Vagina (tissue), 2 donors: ENCODE measurements at places on chromosomes 12 and 14. TPM values are rescaled to one million over a fixed set of nuclear protein-coding genes. Genes with fewer than 3 reads are reported as not detected.

Gene KRT78
- 89.1 TPM for total RNA-seq

Gene PPP1R1A
- 10.8 TPM for total RNA-seq

Gene SLC2A14
- not detected for total RNA-seq

Gene TCTN1
- 31.4 TPM for total RNA-seq

Gene GNG2
- total RNA-seq, result 12.8 TPM

Gene C1S
- total RNA-seq, result 541 TPM

Gene TCL1B
- not detected for total RNA-seq

Gene DAO
- not detected for total RNA-seq

Gene CCDC175
- not detected for total RNA-seq

Gene CLEC4D
- total RNA-seq, result not detected

Gene FAM186B
- total RNA-seq, result not detected

GRCh38 chr12:16300122-16300521 lies 22.6 kb upstream of the SLC15A5 start:
- H3K27me3 ChIP-seq, result no peaks in the 10 kb centered on the region
- DNase-seq, result no peak
- no peak overlapping the region for H3K4me3 ChIP-seq

DNA sequence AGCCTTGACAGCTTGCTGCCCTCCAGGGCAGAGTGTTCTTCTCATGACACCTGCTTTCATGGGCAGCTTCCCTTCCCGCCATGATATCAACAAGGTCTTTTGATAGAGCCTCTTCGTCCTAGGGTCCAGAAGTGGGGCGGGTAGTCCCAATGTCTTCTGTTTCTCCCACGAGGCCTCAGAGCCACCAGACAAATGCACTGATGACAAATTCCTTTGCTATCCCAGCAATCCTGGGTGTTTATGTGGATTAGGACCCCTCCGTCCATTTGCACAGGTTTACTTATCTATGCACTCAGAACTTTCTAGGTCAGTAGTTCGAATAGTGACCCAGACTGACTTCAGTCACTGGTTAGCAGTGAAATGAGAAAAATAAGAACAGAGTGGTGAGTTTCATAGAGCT lies 52.6 kb upstream of the PRMT8 start:
- H3K36me3 ChIP-seq, result no peaks in the 10 kb centered on the region
- no peak overlapping the region for H3K4me3 ChIP-seq
- no peak for DNase-seq
- no peaks in the 10 kb centered on the region for H3K27me3 ChIP-seq
- no peak overlapping the region for H3K27ac ChIP-seq

- DNase-seq, result no peak
- no peaks in the 10 kb centered on the region for H3K36me3 ChIP-seq
- no peak overlapping the region for H3K4me3 ChIP-seq
- no peaks in the 10 kb centered on the region for H3K27me3 ChIP-seq
- no peaks in the 10 kb centered on the region for H3K4me1 ChIP-seq
Measured at GRCh38 chr14:72777636-72778035, 116.3 kb downstream of the DPF3 start.

DNA sequence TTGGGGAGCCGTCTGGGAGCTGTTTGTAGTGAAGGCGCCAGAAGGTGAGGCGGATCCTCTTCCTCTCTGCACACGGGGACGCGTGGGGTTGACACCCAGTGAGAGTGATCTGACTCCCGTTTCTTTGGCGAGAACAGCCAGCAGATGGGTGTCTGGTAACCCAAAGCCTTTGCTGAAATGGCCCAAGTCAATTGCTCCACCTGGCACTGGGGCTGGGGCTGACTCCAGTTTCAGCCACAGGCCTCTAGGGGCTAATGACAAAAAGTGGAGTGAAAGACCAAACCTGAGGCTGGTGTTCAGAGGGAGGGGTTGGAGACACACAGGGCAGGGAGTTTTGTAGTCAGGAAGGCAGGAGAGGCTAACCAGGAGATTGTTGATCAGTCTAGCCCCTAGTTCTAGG lies 87.0 kb downstream of the FRMD6 start:
- H3K4me3 ChIP-seq, result no peak overlapping the region
- H3K36me3 ChIP-seq, result no peaks in the 10 kb centered on the region
- H3K4me1 ChIP-seq, result no peaks in the 10 kb centered on the region
- H3K27ac ChIP-seq, result no peak overlapping the region
- no peak for DNase-seq

- no peak overlapping the region for H3K4me3 ChIP-seq
- H3K27me3 ChIP-seq, result no peaks in the 10 kb centered on the region
- H3K36me3 ChIP-seq, result no peaks in the 10 kb centered on the region
Measured at GRCh38 chr12:87182696-87183233, 846.4 kb downstream of the C12orf50 start.

GRCh38 chr14:59454139-59454538 lies 11.0 kb downstream of the GPR135 start:
- H3K27me3 ChIP-seq, result no peaks in the 10 kb centered on the region
- no peak overlapping the region for H3K4me3 ChIP-seq
- no peaks in the 10 kb centered on the region for H3K4me1 ChIP-seq
- peaks cover 5% of the 10 kb centered on the region for H3K36me3 ChIP-seq
- no peak for DNase-seq

DNA sequence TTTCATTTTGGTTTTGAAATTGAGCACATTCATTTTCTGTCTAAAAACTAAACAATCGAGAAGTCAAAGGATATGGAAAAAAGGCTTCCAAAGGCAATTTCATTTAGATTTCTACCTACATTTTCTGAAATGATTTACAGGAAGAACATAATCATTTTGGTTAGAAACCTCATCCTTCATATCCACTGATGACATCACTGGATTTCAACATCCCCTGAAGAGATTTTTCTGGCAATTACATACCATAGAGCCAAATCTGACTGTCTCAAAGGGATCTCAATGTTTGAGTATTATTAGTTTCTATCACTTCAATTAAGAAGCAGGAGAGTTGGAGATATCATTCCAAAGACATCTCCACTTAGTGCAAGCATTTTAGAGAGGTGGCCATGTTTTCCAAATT lies 137.8 kb downstream of the TTC7B start:
- peaks cover 50% of the 10 kb centered on the region for H3K4me1 ChIP-seq
- no peak overlapping the region for H3K4me3 ChIP-seq
- no peaks in the 10 kb centered on the region for H3K36me3 ChIP-seq
- no peak overlapping the region for H3K27ac ChIP-seq

DNA sequence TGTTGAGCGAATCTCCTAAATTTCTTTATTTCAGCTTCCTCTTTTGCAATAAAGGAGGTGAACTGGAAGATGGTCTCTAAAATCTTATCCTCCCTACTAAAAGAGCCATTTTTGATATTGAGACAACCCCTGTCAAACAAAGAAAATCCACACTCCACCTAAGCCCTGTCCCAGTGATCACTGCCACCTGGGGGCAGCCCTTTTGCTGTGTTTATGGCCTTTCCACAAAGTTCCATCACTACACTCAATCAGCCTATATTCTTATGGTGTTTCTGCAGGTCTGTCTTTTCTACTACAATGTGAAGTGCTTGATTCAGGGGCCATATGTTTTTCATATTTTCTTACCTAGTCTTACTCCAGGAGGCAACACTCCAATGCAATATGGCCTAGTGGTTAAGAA lies 163.7 kb downstream of the BMP4 start:
- DNase-seq, result no peak
- no peak overlapping the region for H3K4me3 ChIP-seq
- H3K27ac ChIP-seq, result no peak overlapping the region
- H3K4me1 ChIP-seq, result no peaks in the 10 kb centered on the region

DNA sequence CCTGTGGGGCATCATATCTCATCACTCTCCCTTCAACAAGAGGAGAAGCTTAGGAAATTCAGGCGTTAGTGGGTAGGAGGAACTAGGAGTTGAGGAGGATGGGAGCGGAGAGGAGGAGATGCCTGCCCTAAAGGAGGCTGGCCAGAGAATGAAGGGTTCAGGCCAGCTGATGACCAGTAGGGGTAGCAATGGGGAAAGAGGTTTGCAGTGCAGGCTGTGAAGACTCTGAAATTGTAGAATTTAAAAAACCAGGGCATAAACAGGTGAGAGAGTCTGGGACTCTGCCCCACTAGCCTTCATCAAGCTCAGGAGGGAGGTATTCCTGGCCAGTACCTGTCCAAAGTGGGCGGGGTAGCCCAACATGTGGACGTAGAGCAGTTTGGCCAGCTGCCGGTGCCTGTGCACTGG lies 809 bp downstream of the AP1G2 start:
- H3K4me1 ChIP-seq, result peaks cover 23% of the 10 kb centered on the region
- H3K27ac ChIP-seq, result peak overlapping the region; percentile 85
- no peaks in the 10 kb centered on the region for H3K27me3 ChIP-seq
- H3K36me3 ChIP-seq, result no peaks in the 10 kb centered on the region
- H3K4me3 ChIP-seq, result peak overlapping the region; percentile 65

DNA sequence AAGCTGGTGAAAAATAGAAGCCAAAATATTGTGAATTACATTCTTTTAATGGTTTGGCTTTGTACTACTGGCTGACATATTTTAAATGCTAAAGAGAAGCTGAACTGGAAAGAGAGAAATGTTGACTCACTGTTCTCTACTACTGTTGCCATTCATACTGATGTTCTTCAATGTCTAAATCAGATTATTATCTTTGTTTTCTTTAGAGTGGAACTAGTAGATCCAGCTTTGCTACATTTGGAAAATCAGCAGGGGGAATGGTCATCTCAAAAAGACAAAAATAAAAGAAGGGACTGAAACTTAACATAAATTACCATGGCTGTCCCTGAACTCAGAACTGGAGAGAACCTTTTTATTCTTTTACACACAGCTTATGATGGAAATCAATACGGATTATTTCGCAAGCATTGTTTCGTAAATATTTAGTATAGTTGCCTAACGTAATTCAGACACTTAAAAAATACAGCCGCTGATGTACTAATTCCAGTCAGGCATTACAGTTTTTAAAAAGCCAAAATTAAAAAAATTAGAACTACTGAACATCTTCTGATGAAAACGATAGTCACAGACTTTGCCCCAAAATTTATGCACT lies 76.3 kb upstream of the OTX2 start:
- H3K27ac ChIP-seq, result no peak overlapping the region
- H3K36me3 ChIP-seq, result no peaks in the 10 kb centered on the region
- H3K4me3 ChIP-seq, result no peak overlapping the region
- DNase-seq, result no peak
- no peaks in the 10 kb centered on the region for H3K4me1 ChIP-seq

DNA sequence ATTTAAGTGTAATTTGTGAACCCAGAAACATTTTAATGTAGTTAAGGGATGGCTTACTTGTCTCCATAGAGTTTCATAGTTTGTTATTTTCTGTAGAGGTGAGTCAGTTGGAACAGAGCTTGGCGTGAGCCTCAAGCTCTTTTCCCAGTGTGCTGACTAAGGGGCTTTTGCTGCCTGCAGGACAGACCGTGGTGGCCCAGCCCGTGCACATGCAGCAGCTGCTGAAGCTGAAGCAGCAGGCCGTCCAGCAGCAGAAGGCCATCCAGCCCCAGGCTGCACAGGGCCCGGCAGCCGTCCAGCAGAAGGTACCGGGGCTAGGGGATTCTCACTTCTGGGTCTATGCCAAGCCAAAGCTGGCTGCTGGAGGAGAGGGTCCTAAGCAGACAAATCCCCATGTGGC lies 76.9 kb downstream of the DDX51 start:
- H3K27ac ChIP-seq, result no peak overlapping the region
- no peaks in the 10 kb centered on the region for H3K4me1 ChIP-seq
- H3K36me3 ChIP-seq, result peaks cover 76% of the 10 kb centered on the region
- no peak for DNase-seq

- no peak overlapping the region for H3K4me3 ChIP-seq
- H3K27me3 ChIP-seq, result no peaks in the 10 kb centered on the region
- DNase-seq, result no peak
Measured at GRCh38 chr14:86604561-86604960, 1074.6 kb downstream of the FLRT2 start.

DNA sequence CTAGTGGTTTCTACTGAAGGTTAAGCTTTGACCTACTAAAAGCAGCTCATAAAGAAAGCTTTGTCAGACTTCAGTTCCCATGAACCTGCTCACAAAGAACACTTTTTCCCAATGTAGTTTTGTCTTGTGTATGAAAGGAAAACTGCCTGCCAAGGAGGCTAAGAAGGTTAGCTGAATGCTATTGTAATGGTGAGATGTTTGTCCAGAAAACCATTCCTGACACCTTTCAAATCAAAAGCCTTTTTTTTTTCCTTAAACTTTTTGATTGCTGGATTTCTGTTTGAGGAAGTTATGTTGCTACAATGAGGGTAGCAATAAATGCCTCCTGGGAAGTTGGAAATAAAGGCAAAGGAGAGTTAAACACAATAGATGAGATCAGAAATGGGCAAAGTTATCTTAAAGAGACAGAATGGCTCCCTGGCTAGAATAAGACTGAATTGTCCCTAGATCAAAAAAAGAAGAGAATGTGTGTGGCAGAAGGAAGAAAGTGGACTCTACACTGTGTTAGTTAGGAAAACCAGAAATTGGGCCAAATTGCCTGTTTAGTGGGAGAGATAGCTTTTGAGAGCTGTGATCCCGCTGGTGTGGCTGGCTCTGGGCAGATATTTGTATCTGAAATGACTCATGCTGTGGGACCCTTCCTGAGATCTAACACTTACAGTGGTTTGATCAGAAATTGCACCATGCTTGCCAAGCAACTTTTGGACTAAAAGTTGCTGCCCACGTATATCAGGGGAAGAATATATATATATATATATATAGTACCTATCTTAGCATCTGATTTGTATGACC lies 27.5 kb downstream of the TECPR2 start:
- H3K4me1 ChIP-seq, result no peaks in the 10 kb centered on the region
- no peaks in the 10 kb centered on the region for H3K36me3 ChIP-seq
- H3K27me3 ChIP-seq, result no peaks in the 10 kb centered on the region
- H3K27ac ChIP-seq, result no peak overlapping the region

- peaks cover 14% of the 10 kb centered on the region for H3K4me1 ChIP-seq
- no peak overlapping the region for H3K4me3 ChIP-seq
- no peaks in the 10 kb centered on the region for H3K36me3 ChIP-seq
- no peak overlapping the region for H3K27ac ChIP-seq
- H3K27me3 ChIP-seq, result no peaks in the 10 kb centered on the region
Measured at GRCh38 chr14:24982472-24983155, 67.3 kb downstream of the STXBP6 start.

DNA sequence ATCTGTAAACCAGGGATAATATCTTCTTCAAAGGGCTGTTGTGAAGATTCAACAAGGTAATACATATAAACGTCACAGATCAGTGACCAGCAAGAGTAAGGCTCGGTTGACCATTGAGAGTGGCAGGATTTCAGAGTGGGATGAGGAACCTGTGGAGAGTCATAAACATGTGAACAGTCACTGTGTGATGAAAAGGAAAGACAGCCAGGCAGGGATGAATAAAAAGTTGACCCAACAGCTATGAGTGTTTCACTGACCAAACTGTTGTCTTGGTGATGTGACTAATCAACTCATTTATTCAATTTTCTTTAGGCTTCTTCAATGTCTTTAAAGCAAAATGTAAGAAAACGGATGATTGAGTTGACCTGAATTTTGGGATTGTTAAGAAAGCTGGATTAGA lies 8.6 kb upstream of the FRMD6 start:
- no peak overlapping the region for H3K4me3 ChIP-seq
- H3K4me1 ChIP-seq, result no peaks in the 10 kb centered on the region
- H3K27me3 ChIP-seq, result no peaks in the 10 kb centered on the region
- H3K36me3 ChIP-seq, result no peaks in the 10 kb centered on the region
- no peak overlapping the region for H3K27ac ChIP-seq
- DNase-seq, result no peak

DNA sequence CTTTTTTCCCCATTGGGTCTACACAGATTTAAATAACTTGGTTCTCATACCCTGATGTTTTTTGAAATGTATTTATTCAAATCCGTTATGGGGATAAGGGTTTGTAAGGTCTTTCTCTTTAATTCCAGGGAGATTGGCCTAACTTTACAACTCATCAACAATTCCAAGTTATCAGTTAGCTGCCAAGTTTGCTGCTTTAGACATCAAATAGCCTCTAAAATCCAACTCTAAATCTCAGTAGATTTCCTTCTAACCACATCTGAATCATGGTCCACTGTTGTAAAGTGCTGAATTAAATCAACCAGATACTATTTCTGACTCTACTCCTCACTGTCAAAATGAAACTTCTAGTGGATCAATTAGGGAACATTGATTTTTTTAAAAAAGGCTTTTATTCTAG lies 364.1 kb upstream of the E2F7 start:
- no peaks in the 10 kb centered on the region for H3K4me1 ChIP-seq
- H3K27me3 ChIP-seq, result no peaks in the 10 kb centered on the region
- no peak overlapping the region for H3K4me3 ChIP-seq
- H3K36me3 ChIP-seq, result no peaks in the 10 kb centered on the region
- no peak overlapping the region for H3K27ac ChIP-seq
